ENCODE measurements at places on chromosomes 7 and 10.

DNA sequence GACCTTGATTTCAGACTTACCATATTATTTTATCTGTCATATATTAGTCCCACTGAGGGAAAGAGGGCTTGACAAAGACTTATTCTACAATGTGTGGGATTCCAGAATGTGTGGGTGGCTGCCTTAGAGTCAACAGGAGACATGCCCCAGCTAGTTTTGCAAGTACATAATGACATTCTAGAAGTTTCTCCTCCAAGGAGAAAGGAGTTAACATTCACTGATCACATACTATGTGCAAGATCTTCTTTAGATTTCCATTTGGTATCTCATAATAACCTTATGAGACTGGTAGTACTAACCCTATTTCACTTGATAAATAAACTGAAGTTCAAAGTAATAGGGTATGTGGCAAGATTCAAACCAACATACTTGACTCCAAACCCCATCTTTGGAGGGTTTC is 25.2 kb downstream of the IRF5 start:
- DNase-seq = no peak

DNA sequence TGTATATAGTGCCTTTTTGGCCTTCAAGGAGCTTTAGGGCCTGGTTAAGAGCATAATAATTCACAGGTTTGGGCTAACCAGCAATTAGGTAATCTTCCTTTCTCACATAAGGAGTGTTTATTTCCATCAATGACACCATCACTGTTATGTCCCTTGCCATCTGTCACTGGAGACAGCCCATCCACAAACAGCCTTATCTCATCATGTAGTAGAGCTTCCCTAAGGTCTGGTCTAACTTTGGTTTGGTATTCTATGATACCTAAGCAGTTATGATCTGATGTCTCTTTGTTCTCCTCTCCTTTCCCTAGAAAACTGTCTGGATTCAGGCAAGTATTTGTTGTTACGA is 26.4 kb downstream of the MAPK8 start:
- no peak for DNase-seq

- DNase-seq = no peak
Observed at GRCh38 chr7:99827040-99827778, 604 bp upstream of the CYP3A43 start.

- no peak for DNase-seq
Observed at GRCh38 chr7:112116894-112117293, 89.3 kb downstream of the DOCK4 start.

DNA sequence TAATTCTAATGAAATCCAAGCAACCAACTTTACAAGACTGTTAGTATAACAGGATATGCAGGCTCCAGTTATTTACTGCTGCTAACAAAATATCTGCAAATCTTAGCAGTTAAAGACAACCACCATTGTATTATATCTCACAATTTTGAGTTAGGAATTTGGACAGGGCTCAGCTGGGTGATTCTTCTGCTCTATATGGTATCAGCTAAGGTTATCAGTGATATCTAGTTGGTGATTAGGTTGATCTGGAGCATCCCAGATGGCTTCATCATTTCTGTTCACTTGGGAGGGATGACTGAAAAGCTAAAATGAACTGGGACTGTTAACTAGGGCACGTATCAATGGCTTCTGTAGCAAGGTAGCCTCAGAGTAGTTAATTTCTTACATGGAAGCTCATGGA is 105.7 kb downstream of the MBL2 start:
- DNase-seq = no peak

DNA sequence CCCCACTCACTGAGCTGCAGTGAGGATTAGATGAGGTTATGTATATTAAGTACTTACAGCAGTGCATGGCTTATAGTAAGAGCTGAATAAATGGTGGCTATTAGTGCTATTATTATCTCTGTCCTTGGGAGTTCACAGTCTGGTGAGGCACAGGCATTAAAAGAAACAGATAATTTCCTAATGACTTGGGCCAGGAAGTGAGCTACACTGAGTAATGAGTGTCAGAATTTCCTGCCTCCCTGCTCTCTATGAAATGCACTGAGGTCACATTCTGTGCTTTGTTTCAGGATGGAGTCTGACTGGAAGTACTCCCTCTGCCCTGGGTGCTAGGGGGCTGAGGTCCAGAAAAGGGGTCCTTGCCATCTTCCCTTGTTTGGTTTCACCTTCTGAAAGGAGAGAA is 48.7 kb upstream of the LOXL4 start:
- no peak for DNase-seq

DNA sequence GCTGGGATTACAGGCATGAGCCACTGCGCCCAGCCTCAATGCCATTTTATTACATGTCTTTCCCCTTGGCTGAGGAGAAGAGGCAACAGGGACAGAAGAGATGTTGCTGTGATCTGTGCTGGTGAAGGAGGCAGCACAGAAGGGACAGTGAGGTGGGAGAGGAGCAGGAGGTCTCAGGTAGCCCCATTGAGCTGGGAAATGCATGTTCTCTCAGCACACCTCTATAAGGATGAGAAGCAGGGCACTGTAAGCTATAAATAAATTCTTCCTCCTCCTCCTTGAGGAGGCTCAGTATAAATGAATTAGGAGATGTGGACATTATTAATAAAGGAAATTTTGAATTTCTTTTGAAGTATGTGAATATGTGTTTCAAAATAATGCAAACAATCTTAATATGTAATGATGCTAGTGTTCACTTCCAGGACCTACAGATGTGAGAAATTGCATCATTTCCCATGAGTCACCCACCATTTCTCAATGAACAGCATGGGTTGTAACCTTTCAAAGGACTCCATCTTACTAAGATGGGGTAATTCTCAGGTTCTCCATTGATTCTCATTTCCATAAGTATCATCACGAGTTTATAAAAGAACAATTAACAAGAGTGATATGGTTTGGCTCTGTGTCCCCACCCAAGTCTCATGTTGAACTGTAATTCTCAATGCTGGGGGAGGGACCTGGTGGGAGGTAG is 88.9 kb upstream of the ODAD2 start:
- DNase-seq = no peak

Data from cortex of kidney (tissue), 1 donor.